CD8-positive, alpha-beta T cell (primary cell): ENCODE measurements at places on chromosomes 4 and X. TPM values are rescaled to one million over a fixed set of nuclear protein-coding genes. Genes with fewer than 3 reads are reported as not detected.

The SHOX gene
- not detected for total RNA-seq

The ELF4 gene
- 11.7 TPM for total RNA-seq

The AVPR2 gene
- total RNA-seq: not detected

The F8A2 gene
- total RNA-seq: not detected

The NFKB1 gene
- total RNA-seq: 278 TPM

The CXCR3 gene
- 95.8 TPM for total RNA-seq

The PPEF2 gene
- total RNA-seq: not detected

The RHOH gene
- 539 TPM for total RNA-seq

The RAB33A gene
- total RNA-seq: 9.2 TPM
